Karpas-422 (cell line): ENCODE measurements at places on chromosomes 5 and 9. TPM values are rescaled to one million over a fixed set of nuclear protein-coding genes. Genes with fewer than 3 reads are reported as not detected.

FBXW11 gene
- 52.3 and 72.9 TPM in 2 replicates for total RNA-seq

ARL14EPL gene
- not detected in 2 replicates for total RNA-seq

ZNG1E gene
- 109 and 133 TPM in 2 replicates for total RNA-seq

SAPCD2 gene
- 18.6 and 53.2 TPM in 2 replicates for total RNA-seq

SLC1A3 gene
- not detected in 2 replicates for total RNA-seq

OR13C5 gene
- not detected in 2 replicates for total RNA-seq

OR13D1 gene
- not detected in 2 replicates for total RNA-seq

BAAT gene
- 0.19 TPM in 1 of 2 replicates, not detected in the other for total RNA-seq

PSMB7 gene
- total RNA-seq, result 119 and 125 TPM in 2 replicates
